ENCODE measurements at places on chromosomes 4 and X. TPM values are rescaled to one million over a fixed set of nuclear protein-coding genes. Genes with fewer than 3 reads are reported as not detected.

PLAC8 gene
- total RNA-seq = 1.4 TPM

CT45A2 gene
- not detected for total RNA-seq

AIFM1 gene
- total RNA-seq = 55.0 TPM

REST gene
- total RNA-seq = 75.1 TPM

EPGN gene
- not detected for total RNA-seq

KCNE5 gene
- total RNA-seq = 2.7 TPM

NPY1R gene
- total RNA-seq = 21.5 TPM

DNA sequence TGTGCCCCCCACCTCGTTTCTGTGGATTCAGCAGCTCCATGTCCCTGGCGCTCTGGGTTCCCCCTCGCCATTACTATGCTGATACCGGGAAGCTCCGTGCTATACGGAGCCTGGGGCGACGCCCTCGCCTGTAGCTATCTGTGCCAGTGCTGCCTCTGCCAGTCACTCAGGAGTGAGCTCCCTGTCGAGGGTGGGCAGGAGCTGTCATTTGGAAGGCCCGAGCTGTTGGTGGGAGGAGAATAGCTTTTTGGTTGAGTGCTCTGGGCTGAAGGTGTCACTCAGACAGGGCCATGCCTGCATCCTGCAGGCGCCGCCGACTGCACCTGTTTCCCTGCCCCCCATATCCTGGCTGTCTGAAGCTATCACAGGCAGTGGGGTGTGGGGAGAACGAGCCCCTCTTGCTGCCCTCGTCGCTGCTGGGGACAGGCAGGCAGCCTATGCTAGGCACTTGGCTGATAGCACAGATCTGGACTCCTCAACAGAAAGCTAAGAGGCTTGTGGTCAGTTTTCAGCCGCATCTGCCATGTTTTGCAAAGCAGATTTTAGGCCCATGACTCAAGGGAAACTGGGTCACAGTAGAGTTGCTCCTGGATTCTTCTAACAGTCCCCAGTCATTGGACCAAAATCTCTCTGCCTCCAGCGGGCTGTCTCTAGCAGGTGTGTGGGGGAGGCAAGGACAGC is 31.8 kb downstream of the CPLX1 start:
- DNase-seq = no peak
- H3K27ac ChIP-seq = no peak overlapping the region

DNA sequence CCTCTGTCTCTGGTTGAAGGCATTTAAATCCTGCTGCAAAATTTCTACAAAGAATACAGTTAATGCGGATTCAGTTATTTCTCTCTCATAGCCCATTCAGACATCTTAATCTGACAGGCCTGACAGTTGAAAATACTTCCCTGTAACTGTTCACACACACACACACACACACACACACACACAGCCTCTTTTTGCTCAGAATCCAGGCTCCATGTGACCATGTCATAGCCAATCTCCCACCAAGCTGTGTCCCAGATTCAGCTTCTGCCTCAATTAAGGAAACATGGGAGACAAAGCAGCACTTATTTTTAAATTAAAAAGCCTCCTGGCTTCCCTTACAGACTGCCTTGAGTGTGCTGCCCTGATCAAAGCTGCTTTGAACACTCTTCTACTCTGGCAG is 49.3 kb upstream of the EFHC2 start:
- H3K36me3 ChIP-seq = no peaks in the 10 kb centered on the region
- no peaks in the 10 kb centered on the region for H3K4me1 ChIP-seq
- no peak overlapping the region for H3K27ac ChIP-seq
- no peaks in the 10 kb centered on the region for H3K27me3 ChIP-seq
- DNase-seq = no peak
- no peak overlapping the region for H3K4me3 ChIP-seq

- no peaks in the 10 kb centered on the region for H3K36me3 ChIP-seq
- H3K4me1 ChIP-seq = peaks cover 10% of the 10 kb centered on the region
- no peaks in the 10 kb centered on the region for H3K27me3 ChIP-seq
These were observed 15.5 kb downstream of the P2RY8 start for GRCh38 chrX:1521459-1521956.

DNA sequence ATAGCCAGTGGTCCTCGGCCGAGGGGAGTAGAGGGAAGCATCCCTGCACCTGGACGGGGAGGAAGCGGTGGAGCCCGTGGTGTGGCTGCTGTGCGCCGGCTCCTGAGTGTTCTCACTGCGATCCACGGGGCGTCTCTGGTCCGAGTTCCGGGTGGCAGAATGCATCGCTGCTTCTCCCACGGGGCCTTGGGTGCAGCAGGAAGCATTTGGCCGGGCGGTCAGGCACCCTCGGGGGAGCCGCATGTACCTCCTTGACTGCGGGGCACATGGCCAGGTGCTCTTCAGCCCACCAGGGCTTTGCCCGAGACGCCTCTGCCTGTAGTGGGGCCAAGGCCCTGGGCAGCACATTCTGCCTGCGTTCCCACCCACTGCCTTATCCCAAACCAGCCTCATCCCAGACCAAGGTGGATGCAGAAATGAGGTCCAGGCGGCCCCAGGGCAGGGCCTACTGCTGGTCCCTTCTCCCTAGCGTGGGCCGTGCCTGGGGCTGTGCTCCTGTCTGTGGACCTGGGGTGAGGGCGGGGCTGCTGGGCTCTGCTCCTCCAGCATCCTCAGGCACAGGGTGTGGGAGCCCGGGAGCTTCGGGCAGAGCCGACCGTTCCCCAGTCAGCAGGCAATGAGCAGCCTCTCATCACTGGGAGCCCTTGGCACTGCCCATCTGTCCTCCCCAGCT is 27.5 kb downstream of the NKX1-1 start:
- H3K27me3 ChIP-seq = no peaks in the 10 kb centered on the region
- no peaks in the 10 kb centered on the region for H3K4me1 ChIP-seq
- H3K4me3 ChIP-seq = no peak overlapping the region
- H3K27ac ChIP-seq = no peak overlapping the region
- DNase-seq = peak; percentile 8
- H3K36me3 ChIP-seq = peaks cover 3% of the 10 kb centered on the region

DNA sequence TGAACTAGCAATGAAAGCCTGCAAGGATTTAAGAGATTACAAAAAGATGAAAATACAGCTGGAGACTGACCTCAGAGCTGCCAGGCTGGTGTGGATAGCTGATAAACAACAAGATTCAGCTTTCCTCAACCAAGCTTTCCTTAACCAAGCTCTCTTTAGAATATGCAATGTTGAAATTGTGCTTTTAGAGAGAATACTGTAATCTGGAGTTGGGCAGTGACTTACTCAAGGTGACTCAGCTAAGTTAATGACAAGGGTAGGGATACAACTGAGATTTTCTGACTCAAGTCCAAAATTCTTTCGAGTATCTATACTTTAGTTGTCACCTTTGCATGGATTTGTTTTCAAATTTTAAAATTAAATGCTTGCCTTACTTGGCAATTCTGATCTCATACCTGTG is 98.0 kb downstream of the AMMECR1 start:
- H3K4me3 ChIP-seq = no peak overlapping the region
- H3K36me3 ChIP-seq = no peaks in the 10 kb centered on the region
- no peak overlapping the region for H3K27ac ChIP-seq
- DNase-seq = no peak
- H3K4me1 ChIP-seq = no peaks in the 10 kb centered on the region
- no peaks in the 10 kb centered on the region for H3K27me3 ChIP-seq

GRCh38 chr4:56209767-56210166 is 177.5 kb downstream of the AASDH start:
- DNase-seq = no peak
- no peak overlapping the region for H3K4me3 ChIP-seq
- peaks cover 18% of the 10 kb centered on the region for H3K4me1 ChIP-seq
- H3K36me3 ChIP-seq = peaks cover 14% of the 10 kb centered on the region
- H3K27me3 ChIP-seq = peaks cover 88% of the 10 kb centered on the region

DNA sequence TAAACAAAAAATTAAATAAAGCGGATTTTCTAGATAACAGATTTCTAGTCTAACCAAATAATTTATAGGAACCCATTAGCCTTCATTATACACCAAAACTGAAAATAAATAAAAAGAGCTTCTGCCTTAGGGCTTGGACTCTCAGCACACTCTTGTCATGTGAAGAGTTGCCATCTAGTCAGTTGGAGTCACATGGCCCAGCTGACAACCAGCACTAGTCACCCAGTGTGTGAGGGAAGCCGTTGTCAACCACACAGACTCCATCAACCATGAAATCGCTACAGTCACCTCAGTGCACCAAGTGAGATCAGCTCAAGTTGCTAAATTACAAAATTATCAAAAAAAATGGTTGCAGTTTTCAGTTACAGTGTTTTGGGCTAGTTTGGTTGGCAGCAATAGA is 470.0 kb downstream of the GASK1B start:
- no peak overlapping the region for H3K4me3 ChIP-seq
- no peaks in the 10 kb centered on the region for H3K36me3 ChIP-seq
- no peaks in the 10 kb centered on the region for H3K27me3 ChIP-seq
- H3K4me1 ChIP-seq = no peaks in the 10 kb centered on the region
- DNase-seq = no peak

DNA sequence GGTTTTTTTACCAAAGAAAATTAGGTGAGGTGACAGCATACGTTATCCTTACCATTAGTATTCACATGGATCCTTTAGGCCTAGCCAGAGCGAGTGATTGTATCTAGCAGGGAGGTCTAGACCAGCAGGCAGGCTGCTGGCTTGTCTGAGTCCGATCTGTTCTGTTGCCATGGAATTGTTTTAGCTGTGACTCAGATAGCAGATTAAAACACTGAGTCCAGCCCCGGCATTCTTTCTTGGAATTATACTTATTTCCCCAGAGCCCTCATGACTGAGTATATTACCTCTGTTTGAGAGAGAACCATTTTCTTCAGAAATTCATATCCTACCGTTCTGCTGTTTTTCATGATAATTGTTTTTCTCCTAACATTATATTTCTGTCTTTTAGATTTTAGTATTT is 37.4 kb downstream of the OCRL start:
- no peak overlapping the region for H3K4me3 ChIP-seq
- no peaks in the 10 kb centered on the region for H3K27me3 ChIP-seq
- H3K36me3 ChIP-seq = peaks cover 39% of the 10 kb centered on the region
- no peak for DNase-seq
- no peaks in the 10 kb centered on the region for H3K4me1 ChIP-seq
- H3K27ac ChIP-seq = no peak overlapping the region

GRCh38 chr4:79678472-79679202 is 270.6 kb upstream of the GK2 start:
- no peaks in the 10 kb centered on the region for H3K36me3 ChIP-seq
- H3K4me1 ChIP-seq = peaks cover 9% of the 10 kb centered on the region
- H3K4me3 ChIP-seq = no peak overlapping the region
- H3K27me3 ChIP-seq = no peaks in the 10 kb centered on the region
- H3K27ac ChIP-seq = no peak overlapping the region

- H3K27me3 ChIP-seq = peaks cover 15% of the 10 kb centered on the region
- 0 out of 2 replicates have a peak, but pooled peaks cover 2% of the 10 kb centered on the region for H3K4me1 ChIP-seq
- H3K27ac ChIP-seq = no peak overlapping the region
- peak overlapping the region; percentile 82 for H3K4me3 ChIP-seq
- H3K36me3 ChIP-seq = no peaks in the 10 kb centered on the region
- no peak for DNase-seq
These were observed 59.0 kb upstream of the DYNLT3 start for GRCh38 chrX:37906357-37906756.

GRCh38 chrX:2449135-2449886 is 51.5 kb downstream of the DHRSX start:
- no peak overlapping the region for H3K4me3 ChIP-seq
- H3K27ac ChIP-seq = peak overlapping the region; percentile 57
- H3K4me1 ChIP-seq = peaks cover 24% of the 10 kb centered on the region
- no peak for DNase-seq
- H3K27me3 ChIP-seq = no peaks in the 10 kb centered on the region

DNA sequence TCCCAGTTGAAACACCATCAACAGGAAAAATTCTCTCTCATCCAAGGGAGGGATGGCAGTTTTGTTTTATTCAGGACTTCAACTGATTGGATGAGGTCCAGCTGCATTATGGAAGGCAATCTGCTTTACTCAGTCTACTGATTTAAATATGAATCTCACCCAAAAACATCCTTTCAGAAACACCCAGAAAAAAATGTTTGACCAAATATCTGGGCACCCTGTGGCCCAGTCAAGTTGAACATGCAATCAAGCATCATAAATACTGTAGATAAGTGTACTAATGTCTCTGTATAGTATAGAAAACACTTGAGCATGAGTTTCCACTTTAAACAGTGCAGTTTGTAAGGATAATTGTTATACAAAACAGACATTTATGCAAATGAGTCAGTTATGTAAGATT is 753.2 kb downstream of the ARAP2 start:
- H3K36me3 ChIP-seq = no peaks in the 10 kb centered on the region
- DNase-seq = no peak
- H3K4me1 ChIP-seq = no peaks in the 10 kb centered on the region
- no peak overlapping the region for H3K4me3 ChIP-seq
- H3K27ac ChIP-seq = no peak overlapping the region

DNA sequence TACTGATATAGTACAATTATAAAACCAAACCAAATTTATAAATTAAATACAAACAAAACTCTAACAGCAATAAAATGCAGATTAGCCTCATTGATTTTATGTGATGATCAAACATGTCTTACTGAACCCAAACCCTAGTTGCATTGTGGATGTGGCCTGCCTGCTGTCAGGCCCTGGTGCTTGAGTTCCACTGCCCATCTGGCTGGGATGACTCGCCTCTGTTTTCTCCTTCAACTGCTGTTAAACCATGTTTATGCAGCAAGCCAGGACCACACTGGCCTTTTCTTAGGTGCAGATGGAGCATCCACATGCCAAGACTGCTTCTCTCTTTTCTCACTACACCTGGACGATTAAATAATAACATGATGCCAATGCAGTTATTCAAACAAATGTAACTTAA is 22.6 kb downstream of the NAP1L5 start:
- no peak for DNase-seq
- no peak overlapping the region for H3K4me3 ChIP-seq
- H3K27ac ChIP-seq = 0 out of 2 replicates have a peak overlapping the region, but pooled peaks have one; percentile 54
- no peaks in the 10 kb centered on the region for H3K27me3 ChIP-seq
- no peaks in the 10 kb centered on the region for H3K36me3 ChIP-seq
- H3K4me1 ChIP-seq = 0 out of 2 replicates have a peak, but pooled peaks cover 2% of the 10 kb centered on the region

DNA sequence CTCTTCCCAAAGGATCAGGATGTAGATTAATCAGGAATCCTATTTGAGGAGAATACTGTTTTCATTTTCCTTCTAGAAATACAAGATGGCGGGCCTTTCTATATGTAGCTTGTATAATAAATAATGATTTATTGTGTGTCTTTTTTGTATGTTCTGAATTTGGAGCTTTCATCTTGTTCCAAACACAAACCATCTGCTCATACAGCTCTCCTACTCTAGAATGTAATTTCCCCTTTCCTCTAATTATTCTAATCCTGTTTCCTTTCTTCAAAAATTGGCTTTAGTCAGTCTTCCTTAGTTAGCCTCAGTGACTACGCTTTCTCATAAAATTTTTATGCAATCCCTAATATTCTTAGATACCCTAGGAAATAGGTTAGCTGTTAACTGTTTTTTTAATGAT is 422.2 kb downstream of the INPP4B start:
- no peaks in the 10 kb centered on the region for H3K27me3 ChIP-seq
- H3K4me3 ChIP-seq = no peak overlapping the region
- no peak for DNase-seq
- peaks cover 25% of the 10 kb centered on the region for H3K4me1 ChIP-seq
- H3K27ac ChIP-seq = no peak overlapping the region

- H3K36me3 ChIP-seq = no peaks in the 10 kb centered on the region
- no peaks in the 10 kb centered on the region for H3K4me1 ChIP-seq
- peaks cover 5% of the 10 kb centered on the region for H3K27me3 ChIP-seq
- no peak overlapping the region for H3K27ac ChIP-seq
These were observed 119.1 kb upstream of the OTUD4 start for GRCh38 chr4:145299380-145300076.
